ENCODE measurements at places on chromosomes 2 and 18. TPM values are rescaled to one million over a fixed set of nuclear protein-coding genes. Genes with fewer than 3 reads are reported as not detected.

The RND3 gene
- 31.3 TPM for total RNA-seq

The MOGAT1 gene
- not detected for total RNA-seq

DNA sequence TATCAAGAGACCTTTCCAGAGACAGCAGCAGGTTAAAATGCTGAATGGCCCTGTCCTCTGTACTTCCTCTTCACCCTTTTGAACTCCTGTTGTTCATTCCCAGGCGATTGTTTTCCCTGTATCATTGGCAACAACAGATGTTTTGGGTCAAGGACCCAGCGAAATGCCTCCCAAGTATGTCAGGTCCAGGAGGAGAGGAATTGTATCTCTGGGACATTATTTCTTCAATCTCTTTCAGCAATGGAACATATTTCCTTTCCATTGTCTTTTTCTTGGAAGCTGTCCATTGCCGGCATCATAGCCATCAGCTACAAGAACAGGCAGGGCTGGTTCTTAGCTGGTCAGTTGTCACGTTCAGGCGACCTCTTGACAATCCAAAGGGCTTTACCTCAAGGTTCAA, 76.2 kb downstream of the NRP2 start:
- DNase-seq = no peak

DNA sequence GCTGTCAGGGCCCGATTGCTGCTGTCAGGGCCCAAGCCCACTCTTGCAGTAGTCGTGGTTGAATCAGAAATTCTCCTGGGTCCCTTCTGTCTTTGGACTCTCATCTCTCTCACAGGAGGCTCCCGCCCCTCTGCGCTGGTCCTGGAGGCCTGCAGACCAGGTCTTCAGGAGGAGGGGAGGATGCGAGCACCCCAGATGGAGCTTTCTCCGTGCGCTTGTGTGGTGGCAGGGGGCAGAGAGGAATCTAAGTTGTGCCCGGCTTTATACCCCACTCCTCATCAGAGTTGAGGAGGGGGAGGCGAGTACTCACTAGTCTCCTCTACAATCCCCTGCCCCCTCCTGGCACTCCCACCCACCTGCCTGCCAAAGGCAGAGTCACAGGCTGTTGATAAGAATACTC, 10.4 kb downstream of the EN1 start:
- no peak for DNase-seq

GRCh38 chr2:33371304-33372090, 105.0 kb upstream of the RASGRP3 start:
- DNase-seq = no peak

DNA sequence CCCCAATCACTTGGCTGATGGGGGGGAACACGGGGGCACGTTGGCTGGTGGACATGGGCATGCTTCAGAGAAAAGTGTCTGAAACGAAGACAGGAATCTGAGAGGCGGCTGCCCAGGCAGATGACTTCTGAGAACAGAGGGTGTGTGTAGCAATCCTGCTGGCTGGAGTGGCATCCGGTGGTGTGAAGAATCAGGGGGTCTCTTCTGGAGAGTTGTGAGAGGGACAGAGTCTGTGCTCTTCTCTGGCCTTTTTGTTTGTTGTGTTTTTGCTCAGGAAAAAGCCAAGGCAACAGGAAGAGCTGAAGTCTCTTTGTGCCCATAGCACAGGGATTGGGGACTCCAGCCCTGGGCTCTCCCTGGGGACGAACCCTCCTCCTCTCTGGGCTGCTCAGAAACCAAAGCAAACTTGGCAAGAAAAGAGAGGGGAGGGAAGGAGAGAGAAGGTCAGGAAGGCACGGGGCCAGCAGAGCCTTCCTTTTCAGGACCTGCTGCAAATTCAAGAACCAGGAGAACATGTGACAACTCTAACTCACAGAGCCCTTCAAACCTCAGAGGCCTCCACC, 97.0 kb upstream of the SMAD2 start:
- DNase-seq = peak; percentile 59

The RANBP2 gene
- total RNA-seq = 57.1 TPM

- no peak for DNase-seq
Observed at GRCh38 chr2:102754456-102755145, 7.2 kb upstream of the TMEM182 start.

The CWC22 gene
- total RNA-seq = 29.9 TPM

DNA sequence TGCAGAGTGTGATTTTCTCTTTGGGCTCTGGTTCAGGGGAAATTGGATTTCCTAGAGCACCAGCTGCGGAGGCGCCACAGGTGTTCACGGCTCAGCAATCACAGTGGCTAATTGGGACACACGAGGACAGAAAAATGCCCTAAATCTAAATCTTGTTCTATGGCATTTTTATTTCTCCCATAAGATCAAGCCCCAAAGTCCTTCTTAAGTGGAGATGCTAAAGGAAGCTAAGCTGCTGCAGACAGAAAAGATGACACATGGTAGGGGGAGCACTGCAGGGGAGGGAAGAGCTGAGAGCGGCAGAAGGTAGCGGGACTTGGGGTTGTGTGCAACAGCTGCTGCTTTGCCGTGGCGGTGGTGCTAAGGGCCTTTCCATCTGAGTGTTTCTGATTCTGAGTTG, 280.6 kb downstream of the MYT1L start:
- no peak for DNase-seq

DNA sequence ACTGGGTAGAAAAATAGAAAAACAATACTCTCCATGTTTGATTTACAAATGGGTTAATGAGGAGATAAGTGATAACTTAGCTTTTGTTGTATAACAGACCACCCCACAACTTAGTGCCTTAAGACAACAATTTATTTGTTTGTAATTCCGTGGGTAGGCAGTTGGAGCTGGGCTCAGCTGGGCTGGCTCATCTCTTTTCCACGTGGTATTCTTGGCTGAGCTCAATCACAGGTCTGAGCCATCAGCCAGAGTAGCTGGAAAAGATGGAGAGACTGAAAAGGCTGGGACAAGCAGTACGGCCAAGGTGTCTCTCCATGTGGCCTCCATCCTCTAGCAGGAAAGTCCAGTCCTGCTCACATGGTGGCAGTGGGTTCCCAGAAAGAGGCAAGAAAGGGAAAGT, 32.2 kb upstream of the ELOA2 start:
- no peak for DNase-seq

DNA sequence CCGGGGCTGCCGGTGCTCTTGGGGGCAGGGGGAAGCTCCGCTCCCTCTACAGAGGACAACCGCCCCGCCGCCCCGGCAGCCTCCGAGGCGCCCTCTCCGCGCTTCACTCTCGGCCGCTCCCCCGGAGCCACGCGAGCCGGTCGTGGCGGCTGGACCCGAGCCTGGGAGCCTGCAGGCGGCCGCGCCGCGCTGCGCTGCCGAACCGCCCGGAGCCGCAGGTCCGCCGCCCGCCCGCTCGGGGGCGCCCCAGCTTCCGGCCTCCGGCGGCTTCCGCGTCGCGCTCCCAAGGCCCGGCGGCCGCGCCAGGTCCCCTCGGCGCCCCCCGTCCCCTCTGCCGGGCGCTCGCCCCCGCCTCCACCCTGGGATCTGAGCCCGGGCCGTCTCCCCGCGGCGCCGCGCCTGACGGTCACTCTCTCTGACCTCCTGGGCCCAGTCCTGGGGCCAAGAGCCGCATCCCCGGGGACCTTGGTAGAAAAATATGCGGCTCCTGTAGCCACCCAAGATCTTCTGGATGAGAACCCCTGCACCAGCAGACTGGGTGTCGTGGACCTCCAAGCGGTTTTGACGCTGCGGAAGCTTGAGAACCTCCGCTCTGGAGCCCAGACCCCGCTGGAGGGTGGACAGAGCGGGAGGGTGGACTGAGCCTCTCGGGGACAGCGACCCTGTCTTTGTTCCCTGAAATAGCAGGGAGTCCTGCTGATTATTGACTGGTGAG, 44.3 kb downstream of the SERTAD2 start:
- peak; percentile 77 for DNase-seq

DNA sequence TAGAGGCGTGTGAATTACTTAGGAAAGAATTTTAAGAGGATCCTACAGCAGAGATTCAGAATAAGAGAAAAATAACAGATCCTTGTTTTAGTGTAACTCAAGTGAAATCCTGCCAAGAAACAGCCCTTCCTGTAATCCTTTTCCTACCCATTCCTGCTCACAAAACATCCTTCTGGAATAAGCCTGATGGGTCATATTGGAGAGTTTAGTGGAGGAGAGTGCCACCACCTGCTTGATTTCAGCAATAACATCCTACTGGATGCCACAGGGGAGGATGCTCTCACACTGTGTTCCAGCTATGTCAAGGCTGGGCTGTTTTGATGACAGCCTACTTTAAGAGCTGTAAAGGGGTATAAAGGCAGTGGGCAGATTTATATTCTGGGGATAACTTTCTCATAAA, 54.8 kb upstream of the CCDC178 start:
- DNase-seq = no peak

GRCh38 chr18:34314847-34315246, 90.1 kb upstream of the NOL4 start:
- no peak for DNase-seq

DNA sequence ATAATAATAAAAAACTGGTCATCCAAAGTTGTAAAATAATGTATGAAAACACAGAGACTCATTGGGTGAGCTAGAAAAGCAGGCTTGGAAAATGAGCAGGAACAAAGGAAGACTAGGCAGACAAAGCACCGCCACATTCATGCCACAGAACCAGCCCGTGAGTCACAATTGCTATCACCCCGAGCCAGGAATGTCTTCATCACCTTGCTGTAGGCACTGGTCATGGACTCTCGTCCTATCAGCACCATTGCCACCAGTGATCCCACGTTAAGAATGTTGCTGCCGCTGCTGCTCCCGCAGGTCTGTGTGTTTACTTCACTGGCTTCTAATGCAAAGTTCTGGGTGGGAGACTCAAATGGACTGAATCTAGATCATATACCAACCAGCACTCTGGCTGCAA, 417.9 kb downstream of the PID1 start:
- no peak for DNase-seq

GRCh38 chr2:192186806-192187205, 7.9 kb downstream of the TMEFF2 start:
- DNase-seq = no peak

GRCh38 chr2:62611854-62612253, 93.7 kb upstream of the EHBP1 start:
- no peak for DNase-seq

The ASTL gene
- not detected for total RNA-seq

DNA sequence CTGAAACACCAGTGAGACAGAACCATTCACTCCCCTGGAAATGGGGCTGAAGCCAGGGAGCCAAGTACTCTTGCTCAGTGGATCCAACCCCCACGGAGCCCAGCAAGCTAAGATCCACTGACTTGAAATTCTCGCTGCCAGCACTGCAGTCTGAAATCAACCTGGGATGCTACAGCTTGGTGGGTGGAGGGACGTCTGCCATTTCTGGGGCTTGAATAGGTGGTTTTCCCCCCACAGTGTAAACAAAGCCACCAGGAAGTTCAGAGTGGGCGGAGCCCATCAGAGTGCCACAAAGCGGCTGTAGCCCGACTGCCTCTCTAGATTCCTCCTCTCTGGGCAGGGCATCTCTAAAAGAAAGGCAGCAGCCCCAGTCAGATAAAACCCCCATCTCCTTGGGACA, 292.8 kb downstream of the LNPK start:
- no peak for DNase-seq

The TMEM200C gene
- 0.95 TPM for total RNA-seq

The RFX8 gene
- not detected for total RNA-seq

The RAB6C gene
- total RNA-seq = 0.36 TPM

- no peak for DNase-seq
Observed at GRCh38 chr2:43507137-43507536, 88.7 kb downstream of the THADA start.

- peak; percentile 53 for DNase-seq
Observed at GRCh38 chr2:26581266-26581990, 59.7 kb downstream of the CIB4 start.

The FIGN gene
- 8.0 TPM for total RNA-seq

The TMEFF2 gene
- 1.4 TPM for total RNA-seq

- no peak for DNase-seq
Observed at GRCh38 chr2:84283506-84283905, 175.6 kb downstream of the SUCLG1 start.

DNA sequence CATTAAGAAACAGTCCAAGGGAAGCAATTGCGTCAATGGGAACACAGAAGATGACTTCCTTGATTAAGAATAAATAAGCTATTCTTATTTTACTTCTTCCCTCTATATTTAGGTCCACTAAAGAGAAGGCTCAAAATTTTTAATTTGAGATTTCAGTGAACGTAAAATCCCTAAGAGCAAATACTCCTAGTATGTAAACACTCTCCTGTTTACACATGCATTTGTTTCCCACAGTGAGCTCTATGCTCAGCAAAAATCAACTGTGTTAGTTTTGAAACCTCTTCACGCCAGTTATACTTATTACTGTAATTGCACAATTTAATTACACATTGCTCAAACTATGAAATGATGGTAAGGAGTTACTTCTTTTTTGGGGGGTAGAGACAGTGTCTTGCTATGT, 8.8 kb downstream of the SLC39A6 start:
- no peak for DNase-seq

DNA sequence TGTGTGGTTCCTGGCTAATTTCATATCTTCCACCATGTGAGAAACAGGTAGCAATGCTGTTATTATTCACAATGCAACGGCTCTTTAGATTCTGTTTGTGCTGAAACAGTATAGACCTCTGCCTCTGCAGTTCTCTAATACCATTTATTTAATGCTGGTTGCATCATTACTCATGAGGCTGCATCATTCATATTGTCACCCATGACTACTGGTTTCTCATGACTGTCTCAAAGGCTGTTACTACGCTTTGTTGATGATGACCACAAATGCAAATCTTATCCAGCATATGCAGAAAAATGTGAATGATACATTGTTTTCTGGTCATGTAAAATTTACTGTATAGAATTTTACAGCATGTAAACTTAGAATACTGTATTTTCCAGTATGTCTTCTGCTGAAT, 22.5 kb downstream of the CAVIN2 start:
- DNase-seq = no peak

- no peak for DNase-seq
Observed at GRCh38 chr2:64655018-64655664, 1.4 kb upstream of the SERTAD2 start.

DNA sequence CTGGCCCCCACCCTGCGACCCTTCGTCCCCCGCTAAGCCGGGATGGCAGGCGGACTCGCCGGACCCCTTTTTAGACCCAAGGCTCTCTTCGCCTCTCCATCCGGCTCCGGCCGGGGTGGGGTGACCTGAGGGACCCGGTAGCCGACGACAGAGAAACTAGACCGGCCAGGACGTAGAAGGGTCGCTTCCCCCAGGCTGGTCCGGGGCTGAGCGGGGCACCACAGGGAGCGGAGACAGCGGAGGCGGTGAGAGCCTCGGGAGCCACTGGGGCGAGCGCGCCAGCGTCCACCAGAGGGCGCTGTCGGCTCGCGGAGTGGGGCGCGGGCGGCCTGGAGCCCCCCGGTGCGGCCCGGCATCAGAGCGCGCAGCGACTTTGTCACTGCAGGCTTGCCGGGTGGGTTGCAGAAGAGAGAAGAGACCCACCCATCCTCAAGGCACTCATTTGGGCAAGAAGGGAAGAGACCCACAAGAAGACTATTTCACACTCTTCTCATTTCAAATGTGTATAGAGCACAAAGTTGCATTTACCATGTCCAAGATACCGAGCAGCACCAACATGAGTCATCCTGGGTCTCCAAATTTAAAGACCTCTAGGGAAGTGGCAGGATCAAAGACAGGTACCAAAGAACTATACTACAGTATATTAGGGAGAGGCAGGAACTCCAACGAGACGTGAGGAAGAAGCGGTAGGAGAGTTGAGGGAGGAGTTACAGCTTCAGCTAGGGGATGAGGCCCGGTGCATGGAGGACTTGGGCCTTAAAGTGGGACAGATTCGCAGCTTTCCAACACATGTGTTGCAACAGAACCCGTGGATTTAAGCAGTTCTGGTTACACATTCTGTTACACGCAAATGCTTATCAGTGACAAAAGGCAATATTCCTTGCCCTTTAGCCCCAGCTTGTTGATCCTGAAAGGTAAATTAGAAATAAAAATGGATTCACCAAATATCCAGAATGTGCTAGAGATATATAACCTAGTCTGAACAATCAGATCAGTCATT, 7.6 kb upstream of the PRKCE start:
- DNase-seq = peak; percentile 78
